ENCODE measurements at places on chromosomes 2 and 18.

GRCh38 chr18:61833978-61834377, 58.8 kb downstream of the RNF152 start:
- no peak for DNase-seq

GRCh38 chr2:28620801-28621171, 124.9 kb downstream of the PLB1 start:
- DNase-seq = no peak

- no peak for DNase-seq
These were observed 70.3 kb upstream of the UPP2 start for GRCh38 chr2:158031371-158031770.

DNA sequence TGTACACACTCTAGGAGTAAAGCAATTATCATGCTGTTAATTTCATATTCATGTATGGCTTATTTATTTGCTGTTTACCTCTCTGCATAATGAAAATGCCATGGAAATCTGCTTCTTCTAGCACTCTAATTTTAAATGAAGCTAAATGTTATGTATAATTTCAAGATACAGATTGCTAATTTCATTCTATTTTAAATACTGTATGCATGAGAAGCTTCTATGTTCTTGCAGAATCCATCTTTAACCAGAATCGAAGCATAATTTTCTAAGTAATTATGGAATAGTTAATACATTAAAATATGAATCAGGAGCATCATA, 127.2 kb downstream of the UBE2E3 start:
- DNase-seq = no peak

DNA sequence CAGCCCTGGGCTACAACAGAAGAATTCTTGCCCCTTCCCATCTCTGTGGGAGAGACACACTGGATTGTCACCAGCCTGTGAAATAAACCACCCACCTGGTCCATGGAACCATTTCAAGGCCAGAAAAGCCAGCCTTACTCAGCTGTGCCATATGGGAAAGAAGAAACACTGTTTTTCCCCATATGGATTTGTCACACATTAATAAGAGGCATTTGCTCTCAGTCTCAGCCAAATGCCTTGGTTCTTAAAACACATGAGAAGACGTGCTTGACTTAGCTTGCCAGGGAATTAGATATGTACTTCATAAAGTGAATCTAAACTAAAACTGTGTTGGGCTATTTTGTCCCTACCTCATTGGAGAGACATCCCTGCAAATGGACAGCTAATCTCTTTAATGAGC, 308.6 kb upstream of the TNP1 start:
- DNase-seq = no peak

DNA sequence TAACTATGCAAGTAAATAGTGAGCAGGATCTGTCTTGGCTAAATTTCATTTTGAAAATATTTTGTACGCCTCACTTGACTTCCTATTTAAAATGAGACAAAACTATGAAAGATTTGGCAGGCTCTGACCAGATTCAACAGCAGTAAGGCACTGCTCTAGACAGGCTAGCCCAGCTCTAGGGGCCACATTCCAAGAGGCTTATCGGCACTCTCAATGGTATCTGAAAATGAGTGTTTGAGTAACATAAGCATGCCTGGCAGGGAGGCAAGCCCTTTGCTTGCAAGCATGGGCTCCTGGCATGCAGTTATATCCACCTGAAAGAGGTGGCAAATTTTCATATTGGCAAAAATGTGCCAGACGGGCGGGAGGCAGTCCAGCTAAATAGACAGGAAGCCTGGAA, 10.5 kb downstream of the CAPN13 start:
- DNase-seq = no peak

- no peak for DNase-seq
These were observed 237.5 kb upstream of the SP5 start for GRCh38 chr2:170477630-170478029.

DNA sequence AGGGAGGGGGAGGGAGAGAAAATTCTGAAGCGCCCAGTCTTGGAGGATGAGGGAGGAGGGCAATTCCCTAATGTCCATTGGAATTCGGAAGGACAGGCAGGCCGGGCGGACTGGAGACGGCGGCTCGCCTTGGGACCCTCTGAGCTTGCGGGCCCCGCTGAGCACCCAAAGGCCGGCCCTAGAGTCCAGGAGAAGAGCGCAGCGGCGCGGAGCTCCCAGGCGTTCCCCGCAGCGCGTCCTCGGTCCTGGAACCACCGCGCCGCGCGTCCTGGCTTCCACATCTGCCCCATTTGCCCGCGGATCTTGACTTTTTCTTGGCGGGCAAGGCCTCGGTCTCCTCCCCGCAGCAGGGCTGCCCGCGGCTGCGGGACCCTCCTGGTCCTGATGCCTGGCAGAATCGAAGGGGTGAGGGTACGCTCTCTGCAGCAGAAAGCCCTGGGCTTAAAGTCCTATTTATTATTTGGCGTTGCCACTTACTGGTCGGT, 675 bp upstream of the MLPH start:
- no peak for DNase-seq

DNA sequence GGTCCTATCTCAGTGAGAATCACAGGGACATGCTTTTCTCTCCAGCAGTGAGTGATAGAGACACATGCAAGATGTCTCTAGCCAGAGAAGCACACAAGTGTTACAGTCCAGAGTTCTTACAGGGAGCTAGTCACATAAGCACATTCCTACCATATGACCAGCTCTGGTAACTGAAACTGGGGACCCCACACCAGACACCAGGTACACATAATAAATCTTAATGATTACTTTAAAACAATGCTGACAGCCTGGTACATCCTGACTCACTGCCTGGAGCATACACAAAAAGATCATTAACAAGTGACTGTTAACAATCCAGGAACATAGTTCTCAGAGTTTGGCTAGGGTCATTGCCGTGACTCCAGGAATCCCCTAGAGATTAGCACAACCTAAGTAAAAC, 53.6 kb downstream of the GALNT1 start:
- no peak for DNase-seq

- peak; percentile 55 for DNase-seq
These were observed 270.3 kb downstream of the NEDD4L start for GRCh38 chr18:58314284-58314683.

- no peak for DNase-seq
These were observed 1583.2 kb downstream of the SUCLG1 start for GRCh38 chr2:82875858-82876257.

GRCh38 chr2:20169796-20170703, 54.9 kb downstream of the SDC1 start:
- DNase-seq = no peak

DNA sequence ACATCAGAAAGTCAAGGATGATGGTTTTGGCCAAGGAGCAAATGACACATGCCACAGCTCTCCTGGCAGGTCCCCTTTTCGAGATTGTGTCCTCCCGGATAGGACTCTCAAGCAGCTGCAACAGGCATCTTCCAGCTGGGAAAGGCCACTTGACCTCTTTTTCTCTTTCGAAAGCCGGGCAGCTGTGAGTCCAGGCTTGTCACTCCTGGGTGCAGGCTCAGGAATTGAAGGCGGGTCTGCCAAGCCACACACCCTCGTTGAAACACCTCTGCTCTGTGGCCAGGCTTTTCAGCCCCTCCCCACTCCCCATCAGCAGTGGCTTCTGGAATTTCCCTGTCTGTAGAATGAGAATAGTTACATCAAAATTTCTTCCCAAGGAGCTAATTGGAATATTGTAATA, 98.0 kb downstream of the CCDC138 start:
- no peak for DNase-seq

DNA sequence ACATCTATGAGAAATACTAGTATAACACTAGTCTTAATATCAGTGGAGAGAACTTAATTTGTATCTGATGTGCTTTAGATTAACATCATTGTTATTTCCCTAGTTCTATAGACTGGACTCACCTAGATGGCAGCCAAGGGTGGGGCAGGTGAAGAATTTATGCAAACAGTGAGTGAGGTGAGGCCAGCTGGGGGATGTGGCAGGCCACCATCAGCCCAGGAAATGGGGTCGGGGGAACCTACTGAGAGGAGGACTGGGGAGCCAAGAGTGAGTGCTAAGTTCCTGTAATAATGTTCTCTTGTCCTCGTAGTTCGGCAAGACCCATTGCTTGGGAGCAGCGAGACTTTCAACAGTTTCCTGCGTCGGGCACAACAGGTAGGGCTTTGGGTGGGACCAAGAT, 2.5 kb downstream of the SNX17 start:
- no peak for DNase-seq

GRCh38 chr2:7819316-7819715, 862.5 kb upstream of the ID2 start:
- DNase-seq = no peak

- DNase-seq = no peak
These were observed 199.0 kb downstream of the LPIN1 start for GRCh38 chr2:11945139-11946126.

GRCh38 chr2:8684878-8685696, 3.2 kb downstream of the ID2 start:
- no peak for DNase-seq

- no peak for DNase-seq
These were observed 22.9 kb upstream of the TYMS start for GRCh38 chr18:634551-635045.

DNA sequence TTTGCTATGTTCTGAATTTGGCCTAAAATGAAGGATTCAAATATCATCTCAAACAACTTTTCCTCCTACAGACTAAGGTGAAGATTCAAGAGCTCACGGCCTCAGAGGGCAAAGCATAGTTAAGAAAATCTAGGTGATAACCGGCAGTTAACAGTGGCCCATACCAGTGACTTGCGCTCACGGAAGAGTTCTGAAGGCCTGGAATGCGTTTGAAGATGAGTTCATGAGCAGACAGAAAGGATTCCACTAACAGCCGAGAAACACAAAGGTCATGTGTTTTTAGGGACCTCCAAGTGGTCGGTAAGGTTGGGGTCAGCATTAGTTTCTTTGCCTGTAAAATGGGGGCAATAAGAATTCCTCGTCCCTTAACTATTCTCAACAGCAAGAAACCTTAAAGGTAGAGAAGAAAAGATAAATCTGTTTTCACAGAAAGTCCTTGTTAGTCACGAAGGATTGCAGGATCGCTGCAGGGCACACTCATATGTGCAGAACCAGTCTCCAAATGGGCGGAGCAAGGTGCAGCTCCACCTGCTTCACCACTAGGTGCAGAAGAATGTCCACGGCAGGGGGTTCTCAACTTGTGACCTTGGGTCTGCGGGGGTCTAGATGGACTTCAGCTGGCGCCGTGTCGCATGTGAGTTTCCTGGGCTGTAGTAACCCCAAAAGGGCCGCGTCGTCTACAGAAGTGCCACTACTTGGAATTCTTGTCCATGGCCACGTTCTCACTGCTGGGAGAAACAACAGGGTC, 708 bp upstream of the RPIA start:
- DNase-seq = no peak

GRCh38 chr18:67500522-67501205, 15.9 kb downstream of the DSEL start:
- DNase-seq = no peak

- no peak for DNase-seq
These were observed 76.9 kb downstream of the TWIST2 start for GRCh38 chr2:238924796-238925195.

- DNase-seq = no peak
These were observed 85.7 kb upstream of the GALNT13 start for GRCh38 chr2:153786016-153786415.

GRCh38 chr2:25570161-25570845, 103.1 kb downstream of the DTNB start:
- DNase-seq = no peak

- no peak for DNase-seq
These were observed 22.5 kb downstream of the CYRIA start for GRCh38 chr2:16643099-16643498.

DNA sequence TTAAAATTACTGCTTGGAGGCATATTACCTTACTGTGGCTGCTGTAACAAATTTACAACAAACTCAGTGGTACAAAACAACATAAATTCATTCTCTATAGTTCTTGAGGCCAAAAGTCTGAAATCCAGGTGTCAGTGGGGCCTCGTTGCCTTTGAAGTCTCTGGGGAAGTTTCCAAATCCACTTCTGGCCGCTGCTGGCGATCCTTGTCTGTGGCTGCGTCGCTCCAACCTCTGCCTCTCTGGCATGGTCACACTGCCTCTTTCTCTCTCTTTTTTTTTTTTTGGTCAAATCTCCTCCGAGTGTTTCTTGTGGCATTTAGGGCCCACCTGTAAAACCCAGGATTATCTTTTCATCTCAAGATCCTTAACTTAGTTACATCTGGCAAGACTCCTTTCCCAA, 182.8 kb downstream of the ST6GAL2 start:
- no peak for DNase-seq

- no peak for DNase-seq
These were observed 6.3 kb upstream of the MCFD2 start for GRCh38 chr2:46921676-46922448.

DNA sequence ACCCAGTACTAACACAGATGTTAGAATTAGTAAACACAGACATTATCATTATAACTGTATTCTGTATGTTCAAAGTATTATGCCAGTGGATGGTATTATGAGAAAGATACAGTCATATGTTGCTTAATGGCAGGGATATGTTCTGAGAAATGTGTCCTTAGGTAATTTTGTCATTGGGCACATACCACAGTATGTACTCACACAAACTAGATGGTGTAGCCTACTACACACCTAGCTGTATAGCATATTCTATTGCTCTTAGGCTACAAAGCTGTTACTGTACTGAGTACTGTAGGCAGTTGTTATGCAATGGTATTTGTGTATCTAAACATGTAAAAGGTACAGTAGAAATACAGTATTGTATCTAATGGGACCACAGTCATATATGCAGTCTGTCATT, 53.8 kb downstream of the GTF3C3 start:
- DNase-seq = no peak

DNA sequence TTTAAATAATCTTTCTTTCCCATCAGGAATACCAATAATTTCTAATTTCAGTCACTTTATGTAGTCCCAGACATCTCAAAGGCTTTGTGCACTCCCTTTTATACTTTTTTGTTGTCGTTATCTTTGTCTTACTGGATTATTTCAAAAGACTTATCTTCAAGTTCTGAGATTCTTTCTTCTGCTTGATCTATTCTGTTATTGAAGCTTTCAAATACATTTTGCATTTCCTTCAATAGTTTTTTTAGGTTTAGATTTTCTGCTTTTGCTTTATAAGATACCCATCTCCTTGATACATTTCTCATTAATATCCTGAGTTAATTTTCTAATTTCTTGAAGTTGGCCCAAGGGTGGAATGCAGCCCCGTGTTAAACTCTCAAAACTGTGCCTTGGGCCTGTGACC, 432.4 kb downstream of the RIT2 start:
- no peak for DNase-seq

DNA sequence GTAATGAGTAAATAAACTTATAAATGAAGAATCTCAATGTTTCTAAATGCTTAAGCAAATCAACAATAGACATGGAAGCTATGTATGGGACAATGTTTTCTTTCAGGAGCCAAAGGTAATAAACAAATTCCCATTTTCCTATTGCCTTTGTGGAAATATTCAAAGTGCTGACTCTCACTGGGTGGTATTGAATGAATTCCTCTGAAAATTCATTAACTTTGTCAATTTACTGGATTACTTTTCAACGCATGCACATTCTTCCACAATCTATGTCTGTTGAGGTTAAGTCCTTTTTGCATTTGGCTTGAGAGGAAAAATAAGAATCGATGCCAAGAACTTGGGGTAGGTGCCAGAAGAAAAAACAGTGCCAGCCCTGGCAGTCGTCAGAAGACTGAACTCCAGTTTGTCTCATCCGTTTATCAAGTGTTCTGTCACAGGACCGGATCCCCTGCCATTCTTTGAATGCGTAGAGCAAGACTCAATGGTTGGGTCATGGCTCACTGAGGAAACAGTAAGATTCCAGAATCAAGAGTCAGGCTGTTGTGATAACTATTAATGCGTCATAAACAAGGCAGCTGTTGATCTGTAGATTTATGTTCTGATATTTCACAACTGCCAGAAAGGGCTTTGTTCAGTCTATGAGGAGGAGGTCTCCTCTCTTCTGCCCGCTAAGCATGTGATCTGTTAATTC, 133.3 kb downstream of the GFPT1 start:
- DNase-seq = peak; percentile 92

Data from AG04450 (cell line).